ENCODE measurements at places on chromosomes 6 and 20.

DNA sequence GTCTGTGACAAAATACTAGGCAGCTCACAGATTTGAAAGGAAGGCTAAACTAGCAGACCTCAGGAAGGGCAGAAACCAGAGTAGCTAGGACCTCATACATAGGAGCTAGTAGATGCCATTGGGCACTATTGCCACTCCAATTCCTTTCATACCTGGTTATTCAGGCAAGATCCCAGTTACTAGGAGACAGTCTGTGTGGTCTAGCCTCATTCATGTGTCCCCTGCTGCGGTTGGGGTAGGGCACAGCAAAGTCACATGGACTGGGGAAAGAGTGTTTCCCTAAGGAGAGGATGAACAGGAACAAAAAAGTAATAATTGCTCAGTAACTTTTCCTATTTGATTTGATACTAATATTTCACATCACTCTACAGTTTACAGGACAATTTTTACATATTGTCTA lies 204.6 kb upstream of the HEY2 start:
- H3K4me3 ChIP-seq: no peak overlapping the region
- H3K27ac ChIP-seq: no peak overlapping the region
- DNase-seq: no peak
- H3K27me3 ChIP-seq: no peaks in the 10 kb centered on the region

DNA sequence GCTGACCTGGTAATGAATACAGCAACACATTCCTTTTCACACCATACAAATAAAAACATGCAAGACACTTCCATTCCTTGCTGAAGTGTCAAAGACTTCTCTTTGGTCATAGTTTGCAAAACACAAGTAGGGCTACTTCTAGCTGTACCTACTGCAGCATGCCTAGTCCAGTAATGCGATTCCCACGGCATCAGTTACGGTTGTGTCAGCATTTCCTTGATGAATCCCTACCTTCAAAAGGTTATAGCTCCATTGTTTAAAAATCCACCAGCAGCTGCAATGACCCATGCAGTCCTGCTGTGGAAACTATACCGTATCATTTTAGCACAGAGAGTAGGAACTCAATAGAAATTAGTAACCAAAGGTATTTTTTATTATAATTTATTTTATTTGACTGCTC lies 1371.5 kb downstream of the EPHA7 start:
- no peaks in the 10 kb centered on the region for H3K36me3 ChIP-seq
- no peaks in the 10 kb centered on the region for H3K27me3 ChIP-seq
- H3K4me3 ChIP-seq: no peak overlapping the region
- no peak for DNase-seq

DNA sequence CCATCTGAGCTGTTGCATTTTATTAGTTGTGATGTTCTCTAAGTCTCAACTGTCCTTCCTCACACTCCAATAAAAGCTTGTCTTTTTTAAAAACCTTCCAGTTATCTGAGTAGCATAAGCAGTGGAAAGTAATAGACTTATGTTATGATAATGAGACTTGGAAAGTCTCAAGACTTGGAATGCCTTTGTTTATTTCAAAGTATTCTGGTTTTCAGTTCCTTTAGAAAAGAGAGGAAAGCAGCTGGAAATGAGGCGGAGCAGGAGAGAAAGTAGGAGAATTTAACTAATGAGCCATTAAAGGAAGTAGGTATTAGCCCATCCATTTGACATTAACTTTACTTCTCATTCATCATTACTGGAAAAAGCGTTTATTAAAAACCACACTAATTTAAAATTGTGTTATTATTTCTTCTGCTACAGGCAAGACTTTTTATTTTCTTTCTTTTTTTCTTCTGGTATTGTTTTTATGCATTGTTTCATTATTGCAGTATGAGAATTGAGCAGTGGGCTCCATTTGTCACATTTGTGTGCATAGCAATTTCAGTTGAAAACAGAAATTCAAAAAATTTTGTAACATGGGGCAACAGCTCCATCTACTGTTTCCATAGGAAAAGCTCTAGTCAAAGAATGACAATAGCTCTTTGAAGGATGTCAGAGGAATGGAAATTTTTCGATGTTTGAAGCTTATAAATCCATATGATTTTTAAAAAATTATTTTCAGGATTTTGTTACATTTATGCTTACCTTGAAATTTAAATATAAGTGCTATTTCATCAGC lies 194.8 kb downstream of the COL9A1 start:
- H3K4me3 ChIP-seq: no peak overlapping the region
- no peak overlapping the region for H3K27ac ChIP-seq
- no peaks in the 10 kb centered on the region for H3K36me3 ChIP-seq
- no peaks in the 10 kb centered on the region for H3K4me1 ChIP-seq

GRCh38 chr6:156593893-156594292 lies 183.3 kb upstream of the ARID1B start:
- no peaks in the 10 kb centered on the region for H3K4me1 ChIP-seq
- no peak overlapping the region for H3K27ac ChIP-seq
- no peak for DNase-seq
- H3K27me3 ChIP-seq: no peaks in the 10 kb centered on the region

- no peaks in the 10 kb centered on the region for H3K27me3 ChIP-seq
- no peaks in the 10 kb centered on the region for H3K4me1 ChIP-seq
- H3K36me3 ChIP-seq: peaks cover 6% of the 10 kb centered on the region
- DNase-seq: no peak
Measured at GRCh38 chr6:31763619-31763940, 1.1 kb downstream of the SAPCD1 start.

GRCh38 chr20:47359530-47360296 lies 3.2 kb upstream of the ZMYND8 start:
- no peaks in the 10 kb centered on the region for H3K27me3 ChIP-seq
- no peaks in the 10 kb centered on the region for H3K36me3 ChIP-seq
- no peak for DNase-seq

GRCh38 chr6:100447081-100447899 lies 17.4 kb downstream of the SIM1 start:
- peaks cover 27% of the 10 kb centered on the region for H3K27me3 ChIP-seq
- DNase-seq: no peak
- H3K27ac ChIP-seq: no peak overlapping the region
- no peaks in the 10 kb centered on the region for H3K4me1 ChIP-seq
- H3K36me3 ChIP-seq: no peaks in the 10 kb centered on the region

DNA sequence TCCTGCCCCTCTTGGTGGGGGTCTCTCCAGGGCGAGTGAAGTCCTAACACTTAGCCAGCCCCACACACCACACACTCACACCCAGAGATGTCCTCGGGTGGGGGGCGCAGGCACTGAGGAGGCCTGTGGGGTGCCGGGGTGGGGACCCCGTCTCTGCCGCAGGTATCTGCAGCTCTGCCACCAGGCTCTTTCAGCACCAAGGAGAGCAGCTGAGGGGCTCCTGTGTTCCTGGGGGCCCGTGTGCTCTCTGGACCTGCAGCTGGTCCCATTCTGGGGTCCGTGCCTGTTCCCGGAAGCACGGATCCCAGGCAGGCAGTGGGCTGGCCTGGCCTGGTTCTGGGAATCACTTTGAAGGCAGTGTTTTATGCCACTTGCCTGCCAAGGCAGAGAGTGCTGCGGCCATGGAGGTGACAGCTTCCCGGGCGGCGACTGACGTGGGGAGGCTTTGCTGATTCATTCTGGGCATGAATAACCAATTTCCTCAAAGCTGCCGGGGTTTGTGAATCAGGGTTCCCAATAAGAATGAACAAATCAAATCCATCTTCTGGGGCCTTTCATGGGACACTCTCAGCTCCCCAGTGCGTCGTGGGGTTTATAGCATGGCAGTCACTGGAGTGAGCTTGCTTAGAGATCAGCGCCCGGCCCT lies 54.4 kb upstream of the SLCO4A1 start:
- no peak for DNase-seq
- H3K4me3 ChIP-seq: no peak overlapping the region
- H3K27me3 ChIP-seq: peaks cover 7% of the 10 kb centered on the region
- H3K4me1 ChIP-seq: no peaks in the 10 kb centered on the region
- no peak overlapping the region for H3K27ac ChIP-seq

DNA sequence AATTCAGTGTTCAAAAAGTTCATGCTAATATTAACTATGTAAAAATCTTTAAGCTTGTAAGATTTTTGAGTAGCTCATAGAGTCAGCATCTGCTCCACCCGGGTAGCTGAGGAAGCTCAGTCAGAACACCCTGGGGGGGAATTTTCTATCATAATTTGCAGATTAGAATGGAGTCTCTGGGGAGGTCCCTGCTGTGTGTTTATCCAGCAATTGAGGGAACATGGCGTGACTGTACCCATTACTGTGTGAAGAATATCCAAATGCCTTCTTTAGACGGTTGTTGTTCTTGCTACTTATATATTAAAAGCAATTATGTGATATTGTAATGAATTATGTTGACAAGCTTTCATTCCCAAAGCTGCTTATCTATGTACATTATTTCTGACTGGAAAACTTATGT lies 64.8 kb downstream of the AIG1 start:
- no peak overlapping the region for H3K4me3 ChIP-seq
- no peaks in the 10 kb centered on the region for H3K4me1 ChIP-seq
- no peaks in the 10 kb centered on the region for H3K27me3 ChIP-seq
- DNase-seq: no peak

DNA sequence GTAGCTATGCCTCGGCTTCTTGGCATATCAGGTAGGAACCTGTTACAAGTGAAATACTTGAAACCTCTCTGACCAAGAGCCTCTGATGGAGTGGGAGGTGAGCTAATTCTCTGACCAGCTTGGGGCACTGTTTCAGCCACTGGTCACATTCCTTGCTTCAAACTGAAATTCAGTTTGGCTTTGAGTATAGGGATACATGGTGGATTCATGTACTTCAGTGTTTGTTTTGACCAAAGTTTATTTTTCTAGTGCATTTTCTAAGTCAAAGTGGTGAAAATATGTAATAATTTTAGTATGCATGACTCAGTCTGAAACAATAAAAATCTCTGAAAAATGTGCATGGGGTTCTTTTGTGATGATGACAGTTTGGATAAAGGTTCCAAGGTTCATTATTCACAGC lies 18.6 kb downstream of the TTPAL start:
- no peak for DNase-seq
- peaks cover 55% of the 10 kb centered on the region for H3K36me3 ChIP-seq
- H3K4me3 ChIP-seq: no peak overlapping the region
- no peak overlapping the region for H3K27ac ChIP-seq

DNA sequence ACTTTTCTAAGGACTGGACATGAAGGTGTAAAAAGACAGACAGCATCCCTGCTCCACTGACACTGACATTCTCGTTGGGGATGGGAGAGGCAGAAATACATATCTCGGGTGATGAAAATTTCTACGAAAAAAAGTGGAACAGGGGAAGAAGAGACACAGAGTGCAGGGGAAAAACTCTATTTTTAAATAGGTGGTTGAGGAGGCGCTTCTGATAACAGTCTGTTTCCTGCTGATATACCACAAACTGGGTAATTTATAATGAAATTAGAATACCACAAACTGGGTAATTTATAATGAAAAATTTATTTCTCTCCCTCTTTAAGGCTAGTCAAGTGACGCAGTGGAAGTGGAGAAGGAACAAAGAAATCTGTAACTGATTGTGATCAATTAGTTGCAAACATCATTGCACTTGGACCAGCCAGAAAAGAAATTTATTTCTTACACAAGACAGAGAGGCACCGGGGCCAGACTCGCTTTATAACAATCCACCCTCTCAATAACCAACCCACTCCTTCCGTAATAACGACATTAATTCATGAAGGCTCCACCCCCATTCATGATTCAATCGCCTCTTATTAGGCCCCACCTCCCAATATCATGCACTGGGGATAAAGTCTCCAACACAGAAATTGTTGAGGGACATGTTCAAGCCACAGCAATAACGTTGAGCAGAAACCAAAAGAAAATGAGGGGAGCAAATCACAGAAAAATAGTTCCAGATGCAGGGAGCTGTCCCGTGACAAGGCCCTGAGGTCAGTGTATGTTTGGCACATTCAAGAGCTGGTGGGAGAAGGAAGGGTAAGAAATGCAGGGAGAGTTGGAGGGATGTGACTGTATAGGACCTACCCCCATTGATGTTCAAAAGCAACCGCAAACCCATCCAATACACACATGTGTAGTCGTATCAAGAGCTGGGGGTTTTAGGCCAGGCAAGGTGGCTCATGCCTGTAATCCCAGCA lies 6.6 kb upstream of the SRSF6 start:
- H3K36me3 ChIP-seq: no peaks in the 10 kb centered on the region
- DNase-seq: no peak
- H3K27ac ChIP-seq: no peak overlapping the region
- H3K4me1 ChIP-seq: no peaks in the 10 kb centered on the region
- H3K27me3 ChIP-seq: no peaks in the 10 kb centered on the region

DNA sequence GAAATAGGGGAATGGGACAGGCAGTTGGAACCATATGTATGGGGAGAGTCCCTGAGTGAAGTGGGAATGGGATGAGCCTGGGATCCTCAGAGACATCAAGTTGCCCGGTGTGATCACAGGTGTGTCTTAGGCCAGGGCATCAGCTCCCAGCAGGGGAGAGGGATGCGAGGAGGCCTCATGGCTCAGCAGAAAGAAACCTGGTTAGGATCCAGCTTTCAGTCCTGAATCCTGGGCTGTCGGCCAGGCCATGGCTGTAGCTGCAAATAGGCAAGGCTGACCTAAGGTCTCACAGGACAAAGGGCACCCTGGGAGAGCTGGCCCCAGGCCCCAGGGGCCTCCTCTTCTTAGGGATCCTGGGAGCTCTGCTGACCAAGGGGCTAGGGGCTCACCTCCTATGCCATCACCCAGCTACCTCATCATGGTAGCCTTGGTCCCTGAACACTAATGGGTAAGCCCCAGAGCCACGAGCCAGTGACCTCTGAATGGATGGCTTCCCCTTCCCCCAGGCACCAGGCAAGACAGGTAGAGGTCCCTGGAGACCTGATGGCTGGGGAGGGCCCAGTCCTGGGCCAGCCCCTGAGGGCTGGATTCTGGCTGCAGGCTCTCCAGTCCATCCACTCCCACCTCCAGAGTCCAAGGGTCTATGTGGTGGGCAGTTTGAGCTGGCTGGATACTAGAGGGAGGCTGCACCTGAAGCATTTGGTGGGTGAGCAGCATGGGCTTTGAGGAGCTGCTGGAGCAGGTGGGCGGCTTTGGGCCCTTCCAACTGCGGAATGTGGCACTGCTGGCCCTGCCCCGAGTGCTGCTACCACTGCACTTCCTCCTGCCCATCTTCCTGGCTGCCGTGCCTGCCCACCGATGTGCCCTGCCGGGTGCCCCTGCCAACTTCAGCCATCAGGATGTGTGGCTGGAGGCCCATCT lies at the start of gene SLC22A7:
Gene SLC22A7 (plus strand): TSS at position 617 of the 921 bp plus-strand sequence. CDS start 99 bp downstream, at position 716.
- H3K27ac ChIP-seq: no peak within 1 kb of the TSS
- DNase-seq: no peak
- no peak within 1 kb of the TSS for H3K4me3 ChIP-seq
- no peaks in the 10 kb centered on the region for H3K36me3 ChIP-seq
- peaks cover 5% of the 10 kb centered on the region for H3K27me3 ChIP-seq

DNA sequence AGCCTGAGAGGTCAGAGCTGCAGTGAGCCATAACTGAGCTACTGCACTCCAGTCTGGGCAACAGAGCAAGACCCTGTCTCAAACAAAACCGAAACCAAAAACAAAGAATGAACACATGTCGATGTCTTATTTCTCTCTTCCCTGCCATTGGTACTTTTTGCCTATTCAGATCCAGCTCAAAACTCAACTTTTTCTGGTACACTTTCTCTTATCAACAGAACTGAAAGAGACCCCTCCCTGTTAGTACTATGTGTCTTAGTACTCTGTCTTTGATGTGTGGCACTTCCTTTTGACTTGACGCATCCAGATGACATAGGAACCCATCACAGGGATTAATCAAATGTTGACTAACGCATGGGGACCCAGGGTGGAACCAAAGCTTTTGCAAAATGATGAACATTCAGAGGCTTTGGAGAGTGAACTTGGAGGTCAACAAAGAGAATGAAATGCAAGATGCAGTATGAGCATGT lies 44.8 kb downstream of the AKAP12 start:
- DNase-seq: no peak
- H3K27ac ChIP-seq: no peak overlapping the region
- no peak overlapping the region for H3K4me3 ChIP-seq
- no peaks in the 10 kb centered on the region for H3K36me3 ChIP-seq
- no peaks in the 10 kb centered on the region for H3K27me3 ChIP-seq
- H3K4me1 ChIP-seq: peaks cover 8% of the 10 kb centered on the region
